NCI-H1436 treated with DMSO at 0.1 percent for 48 hours (cell line): ENCODE measurements at places on chromosomes 13 and 19.

DNA sequence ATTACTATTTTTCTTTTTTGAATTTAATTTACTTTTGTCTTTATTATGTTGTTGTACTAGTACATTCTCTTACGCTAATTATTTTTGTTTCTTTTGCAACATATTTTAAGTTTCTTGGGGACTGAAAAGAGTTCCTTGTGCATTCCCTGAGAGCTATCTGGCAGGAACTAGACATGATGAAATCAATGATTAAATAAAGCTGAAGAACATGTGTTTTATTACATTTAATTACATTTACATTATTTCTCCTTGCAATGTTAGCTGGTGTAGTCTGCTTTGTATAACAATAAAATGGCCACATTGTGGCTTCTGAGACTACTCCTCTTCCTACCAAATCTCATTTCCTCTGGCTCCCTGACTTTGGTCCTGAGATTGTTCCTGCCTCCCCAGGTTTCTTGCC lies 244.9 kb downstream of the NDFIP2 start:
- no peak for DNase-seq

DNA sequence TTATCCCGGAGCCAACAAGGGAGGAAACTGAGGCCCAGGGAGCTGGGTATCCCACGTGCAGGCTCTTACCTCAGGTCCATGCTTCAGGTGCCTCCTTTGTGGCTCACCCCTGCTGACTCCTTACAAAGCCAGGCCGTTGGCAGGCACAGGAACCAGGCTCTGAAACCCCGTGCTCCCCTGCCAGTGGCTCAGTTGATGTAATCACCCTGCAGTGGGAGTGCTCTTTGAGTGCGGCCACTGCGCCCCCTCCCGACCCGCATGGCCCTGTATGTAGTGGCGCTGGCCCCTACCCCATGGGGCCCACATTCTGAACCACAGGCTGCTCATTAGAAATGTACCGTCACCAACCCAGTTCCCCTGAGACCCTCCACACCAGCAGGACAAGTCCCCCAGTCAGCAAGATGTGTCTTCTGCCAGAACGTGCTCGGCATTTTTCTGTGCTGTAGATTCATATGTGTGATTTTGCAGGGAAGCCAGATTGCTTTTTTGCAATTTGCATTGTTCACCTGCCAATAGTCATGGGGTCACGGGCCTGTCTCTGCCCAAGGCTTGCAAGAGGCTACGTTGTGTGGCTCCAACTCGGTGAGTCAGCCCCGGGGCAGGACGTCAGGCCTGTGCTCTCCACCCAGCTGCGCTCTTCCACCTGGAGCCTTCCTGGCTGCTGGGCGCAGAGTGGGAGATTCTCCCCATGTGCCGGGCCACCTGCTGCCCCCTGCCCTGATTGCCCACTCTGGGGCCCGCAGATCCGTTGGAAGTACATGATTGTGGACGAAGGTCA lies 60.3 kb downstream of the SMARCA4 start:
- DNase-seq = no peak

DNA sequence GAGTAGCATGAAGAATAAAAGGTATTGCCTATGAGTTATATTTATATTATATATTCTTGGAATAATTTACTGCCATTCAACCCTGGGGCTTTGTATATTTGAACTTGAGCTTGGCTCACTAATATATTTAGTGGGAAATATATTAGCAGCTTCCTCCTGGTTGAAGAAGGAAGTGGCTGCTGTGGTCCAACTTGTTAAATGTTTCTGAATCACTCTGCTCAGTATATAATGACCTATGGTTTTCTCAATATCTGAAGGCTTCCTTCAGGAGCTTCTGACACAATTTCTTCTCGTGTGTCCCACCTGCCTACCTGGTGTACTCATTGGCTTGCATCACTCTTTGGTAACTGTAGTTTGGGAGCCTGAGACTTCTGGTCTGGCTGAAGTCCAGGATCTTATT lies 646.4 kb downstream of the TBC1D4 start:
- no peak for DNase-seq

- DNase-seq = no peak
These were observed 30.7 kb downstream of the SLC7A1 start for GRCh38 chr13:29564818-29565217.

DNA sequence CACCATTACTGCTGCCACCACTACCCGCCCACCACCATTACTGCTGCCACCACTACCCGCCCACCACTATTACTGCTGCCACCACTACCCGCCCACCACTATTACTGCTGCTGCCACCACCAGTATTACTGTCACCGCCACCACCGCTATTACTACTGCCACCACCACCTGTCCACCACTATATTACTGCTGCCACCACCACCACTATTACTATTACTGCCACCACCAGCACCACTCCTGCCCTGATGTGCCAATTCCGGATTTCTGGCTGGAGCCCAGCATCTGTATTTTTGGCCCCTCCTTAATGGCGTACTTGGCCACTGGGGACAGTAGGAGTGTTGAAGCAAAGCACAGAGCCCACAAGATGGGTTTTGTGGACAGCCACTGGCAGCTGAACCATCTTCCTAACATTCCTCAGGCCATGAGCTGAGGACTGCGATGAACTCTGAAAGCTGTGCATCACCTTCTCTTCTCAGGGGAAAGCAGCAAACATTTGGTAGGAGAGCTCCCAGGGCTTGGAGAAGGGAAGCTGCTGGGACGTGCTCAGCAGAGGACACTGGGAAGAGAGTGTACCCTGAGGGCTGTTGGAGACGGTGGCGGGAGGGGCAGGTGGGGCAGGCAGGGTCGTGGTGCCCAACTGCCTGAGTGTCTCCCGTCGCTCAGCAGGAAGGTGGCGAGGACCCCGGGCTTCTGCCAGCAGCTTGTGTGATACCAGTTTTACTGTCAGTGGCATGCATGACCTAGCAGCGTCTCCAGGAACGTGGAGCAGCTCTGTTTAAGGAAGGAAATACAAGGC lies 23.0 kb downstream of the CUL4A start:
- no peak for DNase-seq

DNA sequence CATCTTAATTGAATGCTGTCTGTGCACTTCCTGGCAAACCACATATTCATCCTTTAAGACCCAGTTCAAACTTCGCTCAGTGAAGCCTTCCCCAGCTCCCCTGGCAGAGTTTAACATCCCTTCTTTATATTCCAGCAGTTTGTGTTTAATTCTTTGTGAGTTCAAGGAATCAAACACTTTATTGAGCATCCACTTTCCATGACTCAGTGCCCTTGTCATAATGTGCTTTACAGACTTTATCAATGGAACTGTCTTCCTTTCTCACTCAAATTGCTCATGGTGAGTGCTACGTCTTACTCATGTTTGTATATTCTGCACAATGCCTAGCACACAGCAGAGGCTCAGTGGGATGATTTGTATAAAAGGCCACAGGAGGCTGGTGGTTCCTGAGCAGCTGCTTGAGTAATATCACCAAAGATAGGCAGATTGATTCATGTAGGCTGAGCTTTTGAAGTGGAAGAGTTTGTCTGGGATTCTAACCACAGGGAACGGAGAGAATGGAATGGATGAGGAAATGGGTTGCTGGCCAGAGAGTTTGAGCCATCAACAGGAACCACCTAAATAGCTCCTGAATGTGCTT lies 44.2 kb downstream of the SERTM1 start:
- DNase-seq = no peak

- DNase-seq = no peak
These were observed 36.4 kb downstream of the PSG11 start for GRCh38 chr19:42989851-42990250.

DNA sequence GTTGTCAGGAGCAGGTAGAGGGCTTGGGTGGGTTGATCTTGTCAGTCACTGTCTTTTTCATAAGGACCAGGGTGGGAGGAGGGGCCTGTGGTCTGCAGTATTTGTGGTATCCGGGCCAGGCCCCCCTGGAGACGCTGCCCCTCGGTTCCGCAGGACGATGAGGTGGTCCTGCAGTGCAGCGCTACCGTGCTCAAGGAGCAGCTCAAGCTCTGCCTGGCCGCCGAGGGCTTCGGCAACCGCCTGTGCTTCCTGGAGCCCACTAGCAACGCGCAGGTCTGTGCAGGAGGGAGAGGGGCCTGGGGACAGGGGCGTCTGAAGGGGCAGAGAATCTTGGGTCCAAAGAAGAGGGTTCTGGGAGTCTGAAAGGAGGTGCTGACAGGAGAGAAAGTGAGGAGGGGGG lies 7.1 kb downstream of the RYR1 start:
- DNase-seq = no peak

- no peak for DNase-seq
These were observed 263.9 kb upstream of the NBEA start for GRCh38 chr13:34678154-34678553.

DNA sequence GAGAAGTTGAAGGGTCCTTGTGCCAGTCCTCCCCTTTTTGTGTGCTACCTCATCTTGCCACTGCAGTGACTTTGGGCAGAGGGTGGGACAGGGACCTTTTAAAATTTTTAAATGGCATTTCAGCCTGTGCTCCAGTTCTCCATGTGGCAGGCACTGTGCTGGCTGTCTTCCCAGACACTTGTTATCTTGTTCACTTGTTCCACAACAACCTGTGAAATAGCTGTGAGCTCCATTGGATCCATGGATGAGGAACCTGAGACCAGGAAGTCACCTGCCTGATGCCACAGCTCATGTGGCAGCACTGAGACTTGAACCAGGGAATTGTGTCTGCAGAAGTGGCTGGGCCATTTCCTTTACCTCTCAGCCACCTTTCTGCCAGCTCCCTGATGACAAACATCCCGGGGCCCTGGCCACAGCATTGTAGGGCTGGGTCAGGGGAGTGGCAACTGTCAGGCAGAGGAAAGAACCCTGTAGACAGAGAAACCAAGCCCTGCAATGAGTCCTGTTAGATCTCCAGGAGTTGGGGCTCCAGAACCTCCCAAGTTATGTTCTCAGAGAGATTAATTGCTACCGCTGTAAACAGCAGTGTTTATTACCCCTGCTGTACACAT lies 6.4 kb downstream of the EGLN2 start:
- no peak for DNase-seq

DNA sequence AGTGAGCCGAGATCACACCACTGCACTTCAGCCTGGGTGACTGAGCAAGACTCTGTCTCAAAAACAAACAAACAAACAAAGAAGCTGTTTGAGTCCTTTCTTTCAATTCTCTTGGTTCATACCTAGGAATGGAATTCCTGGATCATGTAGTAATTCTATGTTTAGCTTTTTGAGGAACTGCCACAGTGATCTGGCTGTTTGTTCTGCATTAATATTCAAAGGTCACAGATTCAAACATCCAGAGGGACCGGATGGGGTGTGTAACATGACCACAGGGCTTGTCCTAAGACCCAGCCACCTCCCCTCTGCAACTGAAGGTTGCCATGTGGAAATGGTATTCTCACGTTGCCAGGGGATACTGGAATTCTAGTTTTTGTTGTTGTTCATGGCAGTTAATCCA lies 10.2 kb downstream of the COLGALT1 start:
- no peak for DNase-seq

GRCh38 chr19:45045671-45046353 lies 7.0 kb downstream of the CLASRP start:
- DNase-seq = no peak

DNA sequence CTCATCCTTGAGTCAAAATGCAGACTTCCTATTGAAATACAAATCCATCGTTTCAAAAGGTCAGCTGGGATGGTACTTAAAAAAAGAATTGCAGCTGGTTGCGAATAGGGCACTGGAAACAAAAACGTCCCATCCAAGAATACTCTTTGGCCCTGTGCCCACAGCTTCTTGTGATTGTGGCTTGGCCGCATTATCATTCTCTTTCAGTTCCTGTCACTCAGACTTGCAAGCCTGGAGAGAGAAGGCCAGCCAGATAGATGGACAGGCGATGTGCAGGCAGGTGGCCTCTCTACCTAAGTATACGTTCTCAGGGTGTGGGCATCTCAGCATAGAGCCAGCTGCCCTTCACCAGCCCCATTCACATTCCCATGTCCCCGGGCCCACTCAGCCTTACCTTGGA lies 208.5 kb upstream of the ZNF536 start:
- DNase-seq = no peak

DNA sequence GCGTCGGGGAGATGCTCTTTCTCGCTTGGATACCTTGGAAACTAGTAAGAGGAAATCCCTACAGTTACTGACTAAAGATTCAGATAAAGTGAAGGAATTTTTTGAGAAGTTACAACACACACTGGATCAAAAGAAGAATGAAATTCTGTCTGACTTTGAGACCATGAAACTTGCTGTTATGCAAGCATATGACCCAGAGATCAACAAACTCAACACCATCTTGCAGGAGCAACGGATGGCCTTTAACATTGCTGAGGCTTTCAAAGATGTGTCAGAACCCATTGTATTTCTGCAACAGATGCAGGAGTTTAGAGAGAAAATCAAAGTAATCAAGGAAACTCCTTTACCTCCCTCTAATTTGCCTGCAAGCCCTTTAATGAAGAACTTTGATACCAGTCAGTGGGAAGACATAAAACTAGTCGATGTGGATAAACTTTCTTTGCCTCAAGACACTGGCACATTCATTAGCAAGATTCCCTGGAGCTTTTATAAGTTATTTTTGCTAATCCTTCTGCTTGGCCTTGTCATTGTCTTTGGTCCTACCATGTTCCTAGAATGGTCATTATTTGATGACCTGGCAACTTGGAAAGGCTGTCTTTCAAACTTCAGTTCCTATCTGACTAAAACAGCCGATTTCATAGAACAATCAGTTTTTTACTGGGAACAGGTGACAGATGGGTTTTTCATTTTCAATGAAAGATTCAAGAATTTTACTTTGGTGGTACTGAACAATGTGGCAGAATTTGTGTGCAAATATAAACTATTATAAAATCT lies 2.7 kb upstream of the KCNRG start:
- DNase-seq = no peak

GRCh38 chr19:1177322-1178114 lies 3.5 kb upstream of the SBNO2 start:
- no peak for DNase-seq

DNA sequence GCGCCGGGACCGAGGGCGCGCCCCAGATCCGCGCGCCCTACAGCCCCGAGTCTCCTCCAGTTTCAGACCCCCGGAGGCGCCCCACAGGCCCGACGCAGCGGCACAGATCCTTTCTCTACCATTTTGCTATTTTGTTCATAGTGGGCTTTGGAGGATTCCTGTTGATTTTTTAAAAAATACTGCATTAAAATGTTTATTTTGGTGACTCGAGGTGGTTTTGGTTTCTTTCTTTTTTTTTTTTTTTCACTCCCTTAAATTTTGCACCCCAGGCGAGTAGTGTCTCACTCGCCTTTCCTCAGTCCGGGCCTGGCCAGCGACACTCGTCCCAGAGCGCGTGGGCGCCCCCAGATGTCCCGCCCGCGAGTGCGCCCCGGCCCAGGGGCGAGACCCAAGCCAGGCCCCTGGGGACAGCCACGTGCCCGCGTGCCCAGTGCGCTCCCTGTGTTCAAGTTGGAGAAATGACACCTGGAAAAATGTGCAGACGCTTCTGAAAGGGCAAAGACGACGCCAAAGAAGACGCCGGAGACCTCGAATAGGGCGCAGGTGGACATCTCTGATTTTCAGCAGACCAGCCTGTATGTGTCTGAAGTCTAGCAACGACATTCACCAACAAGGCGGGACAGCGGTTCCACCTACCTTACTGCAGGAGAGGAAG lies 471 bp upstream of the INSR start:
- no peak for DNase-seq

DNA sequence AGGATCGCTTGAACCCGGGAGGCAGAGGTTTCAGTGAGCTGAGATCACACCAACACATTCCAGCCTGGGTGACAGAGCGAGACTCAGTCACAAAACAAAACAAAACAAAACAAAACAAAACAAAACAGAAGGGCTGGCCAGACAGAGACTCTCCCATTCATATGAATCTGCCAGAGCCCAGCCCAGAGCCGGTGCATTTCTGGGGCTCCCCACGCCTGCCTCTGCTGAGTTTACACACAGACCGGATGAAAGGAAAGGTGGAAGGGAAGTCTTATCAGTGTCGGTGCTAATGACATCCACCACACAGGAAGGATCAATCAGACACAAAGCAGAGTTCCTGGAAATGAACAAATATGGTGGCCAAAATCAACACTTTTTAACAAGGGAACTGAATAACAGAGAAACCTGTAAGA lies 6.8 kb downstream of the TRAPPC6A start:
- no peak for DNase-seq
